NCI-H1436 (cell line): ENCODE measurements at places on chromosomes 12 and 14.

DNA sequence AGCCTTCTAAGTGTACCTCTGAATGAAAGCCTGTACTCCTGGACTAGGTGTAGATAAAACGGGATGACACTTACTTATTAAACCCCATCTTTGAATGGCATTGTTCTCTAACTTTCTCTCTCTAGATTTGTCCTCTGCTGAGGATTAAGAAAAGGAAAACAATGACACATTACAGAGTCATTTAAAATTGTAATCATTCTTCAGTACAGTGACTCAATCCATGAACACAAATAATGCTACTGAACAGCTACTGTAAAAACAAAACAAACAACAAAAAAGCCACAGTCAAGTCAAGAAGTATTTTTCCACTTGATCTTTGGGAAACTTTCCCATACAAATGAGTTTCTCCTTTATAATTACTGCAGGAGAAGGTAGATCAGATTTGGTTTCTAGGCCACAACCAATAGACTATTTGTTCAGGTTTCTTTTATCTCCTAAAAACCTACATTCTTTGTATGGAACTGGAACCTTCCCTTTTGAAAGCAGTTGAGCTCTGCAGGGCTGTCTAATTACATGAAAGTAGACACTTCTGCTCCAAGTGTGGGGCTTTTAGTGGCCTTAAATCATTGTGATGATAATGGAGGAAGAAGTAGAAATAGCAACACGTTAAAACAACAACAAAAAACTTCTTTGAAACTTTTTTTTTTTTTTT, 219.1 kb downstream of the ESR2 start:
- DNase-seq, result no peak

GRCh38 chr12:8036346-8036745, 3.8 kb downstream of the FOXJ2 start:
- DNase-seq, result no peak

GRCh38 chr14:100539003-100539660, 48.1 kb downstream of the BEGAIN start:
- DNase-seq, result no peak

- DNase-seq, result no peak
These were observed 46.5 kb downstream of the NCOR2 start for GRCh38 chr12:124520907-124521306.

DNA sequence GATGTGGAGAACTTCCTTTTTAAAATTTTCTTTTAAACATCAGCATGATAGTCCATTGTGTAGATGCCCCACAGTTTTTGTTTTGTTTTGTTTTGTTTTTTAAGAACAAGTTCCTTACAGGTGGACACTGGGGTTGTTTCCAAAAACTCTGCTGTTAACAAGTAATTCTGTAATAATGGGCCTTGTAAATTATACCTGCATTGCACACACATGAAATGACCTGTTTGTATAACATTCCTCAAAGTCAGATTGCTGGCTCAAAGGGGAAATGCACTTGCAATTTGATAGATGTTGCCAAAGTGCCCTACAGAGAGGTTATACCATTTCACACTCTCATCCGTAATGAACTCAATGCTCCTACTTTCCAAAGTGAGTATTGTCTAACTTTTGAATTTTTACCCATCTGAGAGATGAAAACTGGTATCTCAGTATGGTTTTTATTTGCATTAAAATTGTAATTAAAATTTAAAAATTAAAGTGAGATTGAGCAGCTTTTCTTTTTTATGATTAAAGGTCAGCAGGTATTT, 89.2 kb downstream of the SPPL3 start:
- no peak for DNase-seq

DNA sequence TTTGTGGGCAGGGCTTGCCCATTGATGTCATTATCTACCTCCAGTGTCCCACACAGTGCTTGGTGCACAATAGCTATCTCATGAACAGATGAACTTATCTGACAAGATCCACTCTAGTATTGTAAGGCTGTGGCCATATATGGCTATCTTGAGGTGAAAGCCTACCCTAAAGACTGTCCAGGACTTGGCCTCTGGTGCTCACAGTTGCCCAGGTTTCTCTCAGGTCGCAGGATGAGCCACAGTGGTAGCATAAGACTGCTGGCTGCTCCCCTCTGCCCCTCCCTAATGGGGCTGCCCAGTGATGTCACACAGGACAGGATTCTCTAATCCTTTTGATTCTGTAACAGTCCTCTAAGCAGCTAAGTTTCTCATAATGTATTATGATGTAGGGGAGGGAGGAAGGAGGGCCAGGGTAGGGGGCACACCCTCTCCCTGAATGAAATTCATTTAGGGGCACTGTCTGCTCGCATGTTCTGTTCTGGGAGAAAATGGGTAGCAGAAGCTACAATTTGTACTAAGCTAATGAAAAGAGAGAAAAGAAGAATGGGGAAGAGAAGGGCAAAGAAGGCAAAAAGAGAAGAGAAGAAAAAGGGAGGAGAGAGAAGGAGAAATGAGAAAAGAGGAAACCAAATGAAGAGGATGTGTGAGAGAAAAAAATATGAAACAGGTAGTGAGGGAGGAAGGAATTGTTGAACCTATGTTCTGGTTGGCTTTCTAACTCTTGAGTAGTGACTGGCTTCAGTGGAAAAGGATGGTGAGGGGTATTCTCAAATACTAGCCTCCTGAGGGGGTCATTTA, 3.4 kb upstream of the PPM1A start:
- DNase-seq, result no peak

DNA sequence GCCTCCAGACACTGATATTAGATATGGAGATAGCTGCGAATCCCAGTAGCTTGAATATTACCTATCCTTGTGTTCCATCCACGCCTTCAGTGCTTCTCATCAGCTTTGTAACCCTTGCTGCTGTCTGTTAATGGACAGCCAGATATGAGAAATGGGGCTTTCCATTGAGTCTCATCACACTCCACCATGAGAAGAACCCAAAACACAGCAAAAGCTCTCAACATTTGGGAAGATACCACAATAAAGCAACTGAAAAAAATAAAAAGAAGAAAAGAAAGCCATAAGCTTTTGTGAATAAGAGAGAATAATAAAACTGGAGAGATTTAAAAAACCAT, 225.4 kb downstream of the GALC start:
- no peak for DNase-seq

DNA sequence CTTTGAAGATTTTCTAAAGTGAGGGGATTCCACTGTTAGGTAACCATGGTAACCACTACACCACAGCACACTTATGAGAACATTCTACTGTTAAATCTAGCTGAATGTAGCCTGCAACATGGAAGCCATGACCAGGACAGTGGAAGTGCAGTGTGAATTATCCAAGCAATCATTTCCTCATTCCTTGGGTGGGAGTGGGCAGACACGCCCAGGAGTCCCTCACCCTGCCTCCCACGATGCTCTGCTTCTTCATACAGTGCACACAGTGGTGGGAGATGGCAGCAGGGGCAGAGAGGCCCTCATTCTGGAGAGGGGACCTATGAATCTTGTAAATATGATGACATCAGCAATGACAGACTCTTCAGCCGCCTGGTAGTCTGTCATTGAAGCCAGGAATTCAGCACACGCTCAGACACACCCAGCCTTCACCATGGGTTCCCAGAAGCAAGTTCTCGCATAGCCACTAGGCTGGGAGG, 70.1 kb upstream of the HOXC13 start:
- DNase-seq, result no peak

GRCh38 chr12:128069359-128069997, 197.5 kb upstream of the TMEM132C start:
- DNase-seq, result no peak

DNA sequence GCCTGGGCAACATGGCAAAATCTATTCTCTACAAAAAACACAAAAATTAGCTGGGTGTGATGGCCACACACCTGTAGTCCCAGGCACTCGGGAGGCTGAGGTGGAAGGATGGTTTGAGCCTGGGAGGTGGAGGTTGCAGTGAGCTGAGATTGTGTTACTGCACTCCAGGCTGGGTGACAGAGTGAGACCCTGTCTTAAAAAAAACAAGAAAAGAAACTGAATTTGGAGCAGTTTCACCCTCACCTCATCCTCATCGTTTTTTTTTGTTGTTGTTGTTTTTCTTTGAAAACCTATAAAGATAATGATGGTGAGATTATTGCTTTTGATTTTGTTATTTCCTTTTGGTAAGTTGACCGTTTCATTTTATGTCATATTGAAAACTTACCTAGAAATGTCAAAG, 60.7 kb downstream of the SLC38A6 start:
- DNase-seq, result no peak

GRCh38 chr12:52066346-52067080, 3.3 kb upstream of the ATG101 start:
- DNase-seq, result no peak

DNA sequence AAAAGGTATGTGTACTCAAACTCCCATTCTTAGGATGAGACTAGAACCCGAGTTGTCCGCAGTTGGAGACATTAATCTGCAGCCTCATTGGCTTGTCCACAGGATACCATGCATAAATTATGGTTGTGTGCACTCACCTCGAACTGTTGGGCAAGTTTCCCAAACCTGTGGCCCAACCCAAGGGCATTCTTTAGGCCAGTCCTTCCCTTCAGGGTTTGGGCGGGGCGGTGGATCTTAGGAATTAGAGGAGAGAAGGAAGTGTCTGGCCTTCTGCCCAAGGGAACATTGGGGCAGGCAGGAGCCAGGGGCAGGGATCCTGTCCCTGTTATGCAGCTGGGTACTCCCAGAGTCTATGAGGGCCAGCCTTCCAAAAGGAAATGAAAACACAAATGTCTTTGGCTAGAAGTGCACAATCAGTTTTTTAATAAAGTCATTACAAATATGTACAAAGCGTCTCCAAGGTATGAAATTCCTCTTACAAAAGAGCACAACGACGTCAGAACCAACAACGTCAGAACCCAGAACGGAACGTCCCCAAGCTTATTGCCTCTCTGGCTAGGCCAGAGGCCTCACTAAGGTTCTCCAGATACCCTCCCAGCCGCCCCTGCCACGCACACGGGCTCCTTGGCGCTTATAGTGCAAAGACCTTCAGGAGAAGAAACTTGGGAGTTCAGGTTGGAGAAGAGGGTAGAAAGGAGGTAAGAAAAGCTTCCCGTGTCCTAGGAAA, 25.3 kb downstream of the HRK start:
- no peak for DNase-seq

DNA sequence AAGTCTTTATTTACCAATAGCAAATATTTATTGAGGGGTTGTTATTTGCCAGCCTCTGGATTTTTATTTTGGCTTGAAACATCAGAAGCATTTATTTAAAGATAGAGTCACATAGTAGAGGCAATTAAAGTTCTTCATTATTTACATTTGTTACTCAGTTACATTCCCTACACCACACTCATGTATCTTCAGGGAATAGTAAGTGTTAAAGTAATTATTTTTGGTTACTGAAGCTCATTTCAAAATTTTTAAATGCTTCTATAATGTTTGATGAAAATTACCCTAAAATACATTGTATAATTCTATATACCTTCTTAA, 205.6 kb downstream of the ESR2 start:
- DNase-seq, result no peak

- no peak for DNase-seq
These were observed 237.8 kb downstream of the CACNA1C start for GRCh38 chr12:2290516-2291065.

DNA sequence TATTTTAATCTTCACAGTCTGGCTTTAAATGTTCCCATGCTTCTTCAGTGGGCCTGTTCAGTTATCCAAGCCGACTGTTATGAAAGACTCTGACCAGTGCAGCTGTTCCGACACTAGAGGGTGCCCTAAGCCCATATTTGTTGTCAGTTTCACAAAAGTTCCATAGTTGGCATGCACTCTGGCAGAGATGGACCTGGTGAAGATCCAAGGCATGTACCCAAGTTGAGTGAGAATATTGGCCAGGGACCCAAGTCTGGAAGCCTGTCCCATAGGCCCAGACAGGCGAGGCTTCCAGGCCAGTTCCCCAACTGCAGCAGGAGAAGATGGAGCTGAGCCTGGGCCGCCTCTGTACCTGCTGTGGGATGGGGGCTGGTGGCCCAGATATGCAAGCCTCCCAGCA, 27.4 kb upstream of the GUCY2C start:
- DNase-seq, result no peak

DNA sequence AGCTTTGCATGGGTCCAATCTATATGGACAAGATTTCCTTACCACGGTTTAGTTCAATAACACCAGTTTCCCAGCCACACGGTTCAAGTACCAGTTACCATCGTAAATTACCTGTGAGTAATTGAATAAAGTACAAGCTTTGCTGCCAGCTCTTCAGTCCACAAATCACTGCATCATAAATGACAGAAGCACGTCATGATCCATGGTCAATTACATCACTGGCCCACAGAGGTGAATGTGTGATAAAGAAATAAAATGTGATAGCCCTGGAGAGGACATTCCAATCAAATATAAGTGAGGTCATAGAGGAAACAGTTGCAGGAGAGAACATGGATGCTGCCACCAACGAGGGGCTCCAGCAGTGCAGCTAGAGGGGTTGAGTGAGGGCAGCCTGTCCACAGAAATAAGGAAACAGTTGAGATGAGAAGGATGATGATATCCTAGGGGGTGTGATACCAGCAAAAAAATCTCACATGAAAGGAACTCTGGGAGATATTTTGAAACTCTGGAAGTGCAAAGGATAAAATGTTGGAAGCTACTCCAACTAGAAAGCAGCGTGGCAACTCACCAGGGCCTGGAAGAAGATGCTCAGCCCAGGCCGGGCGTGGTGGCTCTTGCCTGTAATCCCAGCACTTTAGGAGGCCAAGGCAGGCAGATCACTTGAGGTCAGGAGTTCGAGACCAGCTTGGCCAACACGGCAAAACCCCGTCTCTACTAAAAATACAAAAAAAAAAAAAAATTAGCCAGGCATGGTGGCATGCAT, 5.8 kb upstream of the DYNC1H1 start:
- no peak for DNase-seq

GRCh38 chr14:27181333-27181732, 583.5 kb upstream of the NOVA1 start:
- no peak for DNase-seq

GRCh38 chr12:175250-175649, 38.7 kb downstream of the SLC6A12 start:
- no peak for DNase-seq

GRCh38 chr14:62162998-62163589, 400.9 kb downstream of the SNAPC1 start:
- DNase-seq, result peak; percentile 62

GRCh38 chr12:48069241-48069640, 36.6 kb downstream of the SENP1 start:
- no peak for DNase-seq

DNA sequence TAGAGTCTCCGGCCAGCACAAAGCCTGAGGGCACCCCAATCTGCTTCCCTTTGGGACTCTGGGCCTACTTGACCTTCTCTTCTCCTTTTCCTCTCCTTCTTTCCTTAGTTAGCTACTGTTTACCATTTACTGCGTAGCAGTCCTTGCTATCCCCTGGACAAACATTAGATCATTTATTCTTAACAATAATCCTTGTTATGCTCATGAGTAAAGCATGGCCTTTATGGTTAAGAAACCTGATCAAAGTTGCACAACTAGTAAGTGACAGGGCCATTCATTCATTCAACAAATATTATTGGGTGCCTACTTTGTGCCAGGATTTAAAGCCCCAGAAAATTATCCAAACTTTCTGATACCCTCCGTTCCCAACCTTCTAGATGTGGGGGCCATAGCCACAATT, 3.2 kb upstream of the HDAC7 start:
- no peak for DNase-seq

DNA sequence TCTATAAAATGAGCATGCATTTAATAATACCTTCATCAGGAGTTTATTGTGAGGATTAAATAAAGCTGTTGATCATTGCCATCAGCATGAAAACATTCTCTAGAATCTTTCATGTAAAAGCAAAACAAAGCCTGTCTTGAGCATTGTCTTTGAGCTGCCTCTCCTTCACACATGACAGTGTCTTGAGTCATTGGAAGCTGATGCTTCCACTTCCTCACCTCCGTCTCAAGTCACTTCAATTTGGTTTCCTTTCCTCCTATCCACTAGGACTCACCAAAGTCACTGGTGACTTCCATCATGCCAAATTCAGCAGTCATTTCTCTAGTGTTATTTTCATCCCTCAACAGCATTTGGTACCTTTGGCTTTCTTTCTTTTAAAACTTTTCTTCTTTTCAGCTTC, 31.6 kb upstream of the MYBPC1 start:
- DNase-seq, result no peak
